BE2C (cell line): ENCODE measurements at places on chromosomes 13 and 19.

DNA sequence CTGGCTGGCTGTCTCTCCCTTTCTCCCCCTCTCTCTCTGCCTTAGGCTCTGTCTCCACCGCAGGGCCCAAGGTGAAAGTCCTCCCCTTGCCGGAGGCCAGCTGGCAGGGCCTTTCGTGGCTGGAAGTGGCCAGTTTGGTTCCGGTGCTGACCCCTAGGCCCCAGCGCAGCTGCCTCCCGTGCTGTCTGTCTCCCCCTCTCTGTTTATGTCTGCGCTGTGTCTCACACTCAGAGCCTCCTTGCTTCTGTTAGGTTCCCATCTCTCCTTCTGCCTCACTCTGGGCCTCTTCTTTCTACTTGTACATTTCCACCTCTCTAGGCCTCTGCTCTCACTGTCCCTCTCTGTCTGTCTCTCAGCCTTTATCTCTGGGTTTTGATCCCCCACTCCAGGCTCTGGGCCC, 13.1 kb downstream of the CCDC97 start:
- no peak for DNase-seq

DNA sequence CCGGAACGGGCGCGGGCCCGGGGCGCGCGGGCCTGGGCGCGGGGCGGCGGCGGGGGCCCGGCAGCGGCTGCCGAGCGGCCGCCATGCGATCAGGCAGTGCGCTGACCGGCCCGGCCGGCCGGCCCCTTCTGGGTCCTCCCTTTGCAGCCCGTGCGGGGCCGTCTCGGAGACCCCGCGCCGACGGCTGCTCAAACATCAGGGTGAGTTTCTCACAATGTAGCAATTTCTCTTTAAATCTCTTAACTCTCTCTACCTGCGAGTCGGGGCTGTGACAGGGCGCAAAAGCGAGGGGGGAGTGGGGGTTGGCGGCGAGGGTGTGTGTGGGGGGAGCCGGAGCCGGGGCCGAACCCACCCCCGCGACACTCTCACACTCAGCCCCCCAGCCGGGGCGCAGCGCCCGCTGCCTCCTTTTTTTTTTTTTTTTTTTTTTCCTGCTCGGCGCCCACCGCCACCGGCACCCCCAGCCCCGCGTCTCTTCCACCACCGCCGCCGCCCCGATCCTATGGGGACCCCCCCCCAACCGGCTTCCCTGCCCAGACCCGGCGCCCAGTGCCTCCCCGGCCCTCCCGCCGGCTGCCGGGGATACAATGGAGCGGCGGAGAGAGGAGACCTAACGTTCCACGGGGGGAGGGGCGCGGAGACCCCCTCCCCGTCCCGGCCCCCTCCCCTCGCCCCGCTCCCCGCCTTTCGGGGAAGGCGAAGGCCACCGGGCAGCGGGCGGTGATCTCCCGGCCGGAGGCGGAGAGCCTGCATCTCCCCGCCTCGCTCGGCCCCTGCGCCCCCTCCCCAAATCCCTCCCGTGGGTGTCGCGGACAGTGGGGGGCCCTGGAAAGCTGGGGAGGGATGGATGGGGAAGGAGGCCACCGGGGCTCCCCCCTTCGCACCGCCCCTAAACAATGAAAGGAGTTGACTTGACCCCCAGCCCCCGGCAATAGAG, at the start of gene BICRA:
BICRA (plus strand) TSS at position 166 of the 937 bp plus-strand sequence. CDS start 64,441 bp downstream, outside the sequence.
- peak; percentile 91 for DNase-seq

- no peak for DNase-seq
Measured at GRCh38 chr19:14561847-14562351, 10.0 kb downstream of the NDUFB7 start.

DNA sequence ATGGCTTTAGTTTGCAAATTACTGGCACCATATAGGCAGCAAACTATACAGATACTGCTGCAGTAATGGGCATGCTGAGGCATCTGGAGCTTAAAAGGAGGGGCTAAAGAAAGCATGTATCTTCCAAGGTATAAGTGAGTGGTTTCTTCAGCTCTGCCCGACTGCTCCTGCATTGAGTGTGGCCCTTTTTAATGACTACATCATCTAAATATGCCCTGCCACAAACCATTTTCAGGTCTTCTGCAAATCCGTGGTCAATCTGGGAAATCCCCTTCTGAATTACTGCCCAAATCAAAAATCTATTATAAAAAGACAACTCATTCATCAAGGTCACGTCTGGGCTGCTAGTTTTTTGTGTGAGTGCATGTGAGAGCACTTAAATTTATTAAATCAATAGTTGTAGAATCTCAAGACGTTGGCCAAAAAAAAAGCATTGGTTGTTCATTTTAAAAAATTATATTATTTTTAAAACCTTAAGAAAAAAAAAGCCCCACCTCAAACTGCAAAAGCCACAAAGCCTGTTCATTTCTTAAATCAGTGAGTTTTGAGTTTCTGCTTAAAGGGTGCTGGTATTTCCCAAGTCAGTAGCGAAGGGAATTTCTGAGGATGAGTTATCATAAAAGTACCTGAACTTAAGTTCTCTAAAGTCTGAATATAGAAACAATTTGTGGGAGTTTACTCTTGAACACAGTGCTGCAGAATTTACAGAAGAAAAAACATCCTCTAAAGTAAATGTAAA, 16.3 kb downstream of the LCP1 start:
- DNase-seq = no peak

DNA sequence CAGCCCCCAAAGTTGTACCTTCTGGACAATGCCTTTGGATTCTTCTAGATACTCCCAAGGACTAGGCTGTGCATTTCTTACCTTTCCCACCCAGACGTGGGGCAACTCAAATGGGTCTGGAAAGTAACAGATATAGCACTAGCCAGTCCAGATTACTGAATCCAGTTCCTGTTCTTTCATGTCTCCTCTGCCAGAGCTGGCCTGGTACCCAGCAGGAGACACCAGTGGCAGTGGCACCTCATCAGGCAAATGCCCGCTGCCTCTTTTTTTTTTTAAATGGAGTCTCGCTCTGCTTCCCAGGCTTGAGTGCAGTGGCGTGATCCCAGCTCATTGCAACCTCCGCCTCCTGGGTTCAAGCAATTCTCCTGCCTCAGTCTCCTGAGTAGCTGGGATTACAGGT, 43.2 kb downstream of the N4BP2L2 start:
- DNase-seq = no peak

DNA sequence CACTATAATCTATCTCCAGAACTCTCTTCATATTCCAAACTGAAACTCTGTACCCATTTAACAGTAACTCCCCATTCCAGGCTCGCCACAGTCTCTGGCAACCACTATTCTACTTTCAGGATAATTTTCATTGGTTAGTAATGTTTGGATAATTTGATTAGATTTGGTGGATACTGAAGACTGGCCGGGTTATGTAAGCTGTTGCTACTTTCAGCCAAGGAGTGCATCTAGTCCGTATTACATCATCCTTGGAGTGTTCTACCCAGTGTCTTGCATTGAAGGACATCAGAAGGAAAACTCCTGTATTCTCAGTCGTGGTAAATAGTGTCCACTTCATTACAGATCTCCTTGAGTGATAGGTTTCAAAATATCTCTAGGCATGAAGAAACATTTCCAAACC, 60.5 kb downstream of the PCCA start:
- no peak for DNase-seq

DNA sequence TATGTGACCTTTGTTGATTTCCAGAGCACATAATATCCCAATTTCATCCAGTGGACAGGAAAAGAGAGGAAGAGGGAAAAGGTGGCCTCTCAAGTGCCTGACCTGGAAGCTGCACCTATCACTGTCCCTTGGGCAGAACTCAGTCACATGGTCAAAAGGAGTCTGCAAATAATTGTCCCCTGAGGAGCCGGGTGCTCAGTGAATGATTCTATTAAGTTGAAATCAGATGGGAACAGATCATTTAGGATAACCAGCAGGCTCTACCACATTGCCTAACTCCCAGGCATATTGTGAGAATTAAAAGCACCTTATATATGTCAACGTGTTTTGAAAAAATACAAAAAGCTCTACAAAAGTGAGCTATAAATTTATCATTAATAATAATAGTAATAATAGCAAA, 6.8 kb downstream of the KL start:
- no peak for DNase-seq

- DNase-seq = no peak
Measured at GRCh38 chr19:51548891-51549305, 17.4 kb upstream of the SIGLEC6 start.

DNA sequence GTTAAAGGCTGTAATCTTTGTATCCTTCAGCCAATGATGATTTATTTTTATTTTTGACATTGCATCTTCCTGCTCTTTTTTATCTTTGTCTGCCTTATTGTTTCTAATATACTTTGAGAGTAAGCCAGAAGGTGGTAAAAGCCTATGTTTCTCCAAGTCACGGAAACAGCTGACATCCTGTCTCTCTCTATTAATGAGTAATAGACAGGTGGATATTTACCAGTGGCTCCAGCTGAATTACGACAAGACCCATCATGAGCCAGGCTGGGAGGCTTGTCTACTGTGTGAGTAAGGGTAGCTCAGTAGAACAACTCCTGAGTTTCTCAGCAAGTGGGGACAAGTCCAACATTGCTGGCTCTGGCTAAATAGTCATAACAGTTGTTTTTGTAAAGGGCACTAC, 166.6 kb downstream of the NDFIP2 start:
- peak; percentile 79 for DNase-seq

DNA sequence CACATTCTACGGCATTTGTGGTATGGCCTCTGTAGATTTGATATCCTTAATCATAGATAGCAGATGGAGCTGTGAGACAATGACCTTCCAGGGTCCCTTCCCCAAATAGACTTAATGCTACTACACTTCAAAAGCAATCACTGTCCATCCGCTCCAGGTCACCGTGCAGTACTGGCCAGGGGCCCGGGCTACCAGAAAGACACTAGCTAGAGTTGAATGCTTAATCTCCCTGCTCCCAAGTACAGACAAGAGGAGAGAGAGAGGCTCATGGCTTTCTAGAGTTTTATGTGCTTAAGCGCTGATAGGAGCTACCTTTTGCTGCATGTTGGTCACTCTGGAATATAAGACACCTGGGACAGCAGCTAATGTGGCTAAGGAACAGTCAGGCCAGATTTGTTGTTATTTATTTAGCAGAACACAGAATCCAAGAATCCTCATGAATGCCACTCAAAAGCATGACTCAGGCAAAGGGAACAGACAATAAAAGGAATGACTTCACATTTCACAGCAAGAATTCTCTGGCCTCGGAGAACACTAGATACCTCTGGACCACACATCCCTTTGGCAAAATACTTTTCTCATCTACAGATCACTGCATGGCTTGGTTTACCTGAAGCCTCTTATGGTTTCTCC, 165.0 kb downstream of the LACC1 start:
- no peak for DNase-seq

- DNase-seq = no peak
Measured at GRCh38 chr13:99477493-99477892, 23.8 kb upstream of the TM9SF2 start.

DNA sequence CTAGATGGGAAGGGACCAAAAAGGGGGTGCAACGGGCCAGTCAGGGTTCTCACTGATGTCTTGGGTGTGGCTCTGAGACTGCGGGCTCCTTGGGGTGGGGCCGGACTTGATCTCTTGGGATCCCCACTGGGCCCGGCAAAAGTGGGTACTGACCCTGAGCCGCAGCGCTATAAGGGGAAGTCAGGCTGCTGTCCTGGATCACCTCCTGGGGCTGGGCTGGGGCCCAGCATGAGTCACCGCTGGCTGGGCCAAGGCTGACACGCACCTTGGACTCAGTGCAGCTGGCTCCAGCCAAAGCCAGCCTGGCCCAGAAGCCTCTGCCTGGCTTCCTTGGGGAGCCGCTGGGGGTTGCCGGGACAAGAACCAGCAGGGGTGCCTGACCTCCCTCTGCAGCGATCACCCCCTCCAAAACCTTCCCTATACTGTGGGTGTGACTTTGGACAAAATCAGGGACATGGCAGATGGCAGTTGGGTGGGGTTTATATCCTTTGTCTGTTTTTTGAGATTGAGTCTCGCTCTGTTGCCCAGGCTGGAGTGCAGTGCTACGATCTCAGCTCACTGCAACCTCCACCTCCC, 617 bp upstream of the IQCN start:
- peak; percentile 53 for DNase-seq

GRCh38 chr13:106874323-106874722, 306.4 kb upstream of the ARGLU1 start:
- no peak for DNase-seq
